B cell (primary cell): ENCODE measurements at places on chromosomes 3 and 15.

- peaks cover 7% of the 10 kb centered on the region for H3K36me3 ChIP-seq
- DNase-seq, result peak; percentile 21
- H3K27ac ChIP-seq, result peak overlapping the region; percentile 61
- H3K4me3 ChIP-seq, result no peak overlapping the region
- H3K4me1 ChIP-seq, result peaks cover 29% of the 10 kb centered on the region
- no peaks in the 10 kb centered on the region for H3K27me3 ChIP-seq
Observed at GRCh38 chr3:53194210-53195065, 33.4 kb downstream of the PRKCD start.

DNA sequence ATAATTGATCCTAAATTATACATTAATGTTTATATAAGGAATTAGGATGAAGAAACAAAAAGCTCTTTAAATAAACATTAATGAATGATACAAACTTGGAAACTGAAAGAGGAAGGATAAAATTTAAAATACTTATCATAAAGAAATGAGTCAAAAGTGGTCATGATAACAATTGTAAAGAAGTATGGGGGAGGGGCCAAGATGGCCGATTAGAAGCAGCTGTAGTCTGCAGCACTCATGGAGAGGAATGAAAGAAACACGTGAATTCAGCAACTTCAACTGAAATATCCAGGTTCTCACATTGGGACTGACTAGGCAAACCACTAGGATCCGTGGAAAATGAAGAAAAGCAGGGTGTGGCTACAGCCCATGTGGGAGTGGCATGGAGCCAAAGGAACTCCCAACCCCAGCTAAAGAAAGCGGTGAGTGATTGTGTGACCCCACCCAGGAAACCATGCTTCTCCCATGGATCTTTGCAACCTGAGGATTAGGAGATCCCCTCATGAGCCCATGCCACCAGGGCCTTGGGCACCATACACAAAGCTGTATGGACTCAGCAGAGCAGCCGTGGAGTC lies 13.1 kb upstream of the CP start:
- H3K4me1 ChIP-seq, result peaks cover 3% of the 10 kb centered on the region
- no peak overlapping the region for H3K27ac ChIP-seq
- no peaks in the 10 kb centered on the region for H3K27me3 ChIP-seq

DNA sequence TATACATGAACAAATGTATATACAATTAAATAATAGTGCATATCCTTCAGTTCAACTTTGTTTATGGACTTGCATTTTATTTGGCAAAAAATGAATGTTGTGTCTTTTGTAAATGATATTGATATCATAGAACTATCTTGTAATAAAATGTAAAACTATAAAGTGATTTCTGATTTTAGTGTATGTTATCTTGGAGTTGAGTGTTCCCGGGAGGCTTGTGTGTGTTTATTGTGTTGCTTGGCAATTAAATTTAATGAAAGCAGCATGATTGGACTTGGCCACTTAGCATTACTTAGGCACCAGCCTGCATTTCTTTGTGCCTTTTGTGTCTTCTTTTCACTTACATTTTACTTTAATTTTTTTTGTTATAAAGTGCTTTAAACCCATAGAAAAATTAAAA lies 10.6 kb downstream of the ARHGEF26 start:
- H3K4me1 ChIP-seq, result no peaks in the 10 kb centered on the region
- no peak overlapping the region for H3K4me3 ChIP-seq
- no peaks in the 10 kb centered on the region for H3K27me3 ChIP-seq
- H3K36me3 ChIP-seq, result no peaks in the 10 kb centered on the region
- no peak overlapping the region for H3K27ac ChIP-seq

- H3K4me3 ChIP-seq, result no peak overlapping the region
- H3K27ac ChIP-seq, result no peak overlapping the region
- no peaks in the 10 kb centered on the region for H3K27me3 ChIP-seq
- no peak for DNase-seq
- no peaks in the 10 kb centered on the region for H3K4me1 ChIP-seq
Observed at GRCh38 chr3:175672119-175672689, 813.1 kb downstream of the NAALADL2 start.

DNA sequence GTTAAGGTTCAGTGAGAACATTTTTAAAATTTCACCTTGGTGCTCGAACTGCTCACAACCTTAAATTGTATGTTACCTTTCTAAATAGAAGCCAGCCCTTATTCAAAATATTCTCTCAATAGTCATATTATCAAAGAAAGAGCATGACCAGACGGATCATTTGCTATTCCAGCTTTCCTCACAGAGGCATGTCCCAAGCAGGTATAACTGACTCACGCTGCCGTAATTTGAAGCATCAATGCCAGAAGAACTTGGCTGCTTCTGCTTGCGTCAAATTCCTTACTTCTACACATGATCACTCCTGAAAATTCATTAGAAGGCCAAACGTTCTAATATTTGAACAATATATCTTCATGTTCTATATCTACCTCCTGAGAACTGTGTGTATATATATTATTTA lies 69.5 kb upstream of the VGLL4 start:
- H3K27ac ChIP-seq, result no peak overlapping the region
- peaks cover 3% of the 10 kb centered on the region for H3K4me1 ChIP-seq
- H3K27me3 ChIP-seq, result no peaks in the 10 kb centered on the region
- no peaks in the 10 kb centered on the region for H3K36me3 ChIP-seq
- no peak for DNase-seq

- no peak for DNase-seq
- no peaks in the 10 kb centered on the region for H3K4me1 ChIP-seq
- H3K36me3 ChIP-seq, result no peaks in the 10 kb centered on the region
- H3K4me3 ChIP-seq, result no peak overlapping the region
- no peak overlapping the region for H3K27ac ChIP-seq
Observed at GRCh38 chr3:30082652-30083051, 523.7 kb upstream of the TGFBR2 start.

GRCh38 chr3:70980646-70981170 lies 602.8 kb downstream of the FOXP1 start:
- H3K27me3 ChIP-seq, result no peaks in the 10 kb centered on the region
- H3K4me1 ChIP-seq, result no peaks in the 10 kb centered on the region
- peaks cover 90% of the 10 kb centered on the region for H3K36me3 ChIP-seq
- no peak overlapping the region for H3K27ac ChIP-seq

DNA sequence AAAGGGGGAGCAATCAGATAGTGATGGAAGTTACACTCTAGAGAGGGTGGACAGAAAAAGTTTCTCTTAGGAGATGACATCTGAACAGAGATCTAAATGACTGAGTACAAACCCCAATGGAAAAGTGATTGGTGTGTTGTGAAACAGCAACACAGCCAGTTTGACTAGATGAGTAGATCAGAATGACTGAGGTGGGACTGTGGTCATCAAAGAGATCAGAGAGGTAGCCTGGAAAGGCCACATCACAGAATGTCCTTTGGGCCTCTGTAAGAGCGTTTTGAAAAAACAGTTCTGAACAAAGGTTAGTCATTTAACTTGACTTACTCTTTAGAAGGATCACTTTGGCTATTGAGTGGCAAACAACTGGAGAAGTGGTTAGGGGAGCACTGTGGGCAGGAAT lies 10.6 kb downstream of the LRRC58 start:
- H3K36me3 ChIP-seq, result peaks cover 20% of the 10 kb centered on the region
- no peak overlapping the region for H3K4me3 ChIP-seq
- H3K27me3 ChIP-seq, result no peaks in the 10 kb centered on the region

GRCh38 chr3:124431331-124431994 lies 298.8 kb upstream of the UMPS start:
- H3K4me3 ChIP-seq, result no peak overlapping the region
- H3K36me3 ChIP-seq, result no peaks in the 10 kb centered on the region
- H3K27me3 ChIP-seq, result no peaks in the 10 kb centered on the region
- H3K4me1 ChIP-seq, result no peaks in the 10 kb centered on the region

DNA sequence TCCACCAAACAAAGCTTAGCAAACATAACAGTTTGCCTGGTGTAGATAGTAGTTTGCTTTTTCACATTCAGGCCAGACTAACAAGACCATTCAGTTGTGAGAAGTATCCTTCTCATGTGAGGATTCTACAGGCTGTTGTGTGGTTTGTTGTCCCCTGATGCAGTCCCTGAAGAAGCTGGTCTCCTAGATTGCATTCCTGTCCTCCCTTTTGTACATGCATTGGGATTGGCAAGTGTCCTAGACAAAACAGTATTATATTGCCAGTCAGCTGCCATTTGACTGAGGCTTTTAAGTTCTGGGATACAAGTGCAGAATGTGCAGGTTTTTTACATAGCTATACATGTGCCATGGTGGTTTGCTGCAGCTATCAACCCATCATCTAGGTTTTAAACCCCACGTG lies 362.0 kb upstream of the IL12A start:
- no peaks in the 10 kb centered on the region for H3K4me1 ChIP-seq
- no peaks in the 10 kb centered on the region for H3K27me3 ChIP-seq
- no peak for DNase-seq
- no peak overlapping the region for H3K27ac ChIP-seq

GRCh38 chr15:73142802-73143762 lies 90.8 kb downstream of the NEO1 start:
- no peak overlapping the region for H3K27ac ChIP-seq
- H3K4me3 ChIP-seq, result no peak overlapping the region
- DNase-seq, result peak; percentile 6
- H3K4me1 ChIP-seq, result peaks cover 4% of the 10 kb centered on the region
- no peaks in the 10 kb centered on the region for H3K27me3 ChIP-seq
- no peaks in the 10 kb centered on the region for H3K36me3 ChIP-seq

DNA sequence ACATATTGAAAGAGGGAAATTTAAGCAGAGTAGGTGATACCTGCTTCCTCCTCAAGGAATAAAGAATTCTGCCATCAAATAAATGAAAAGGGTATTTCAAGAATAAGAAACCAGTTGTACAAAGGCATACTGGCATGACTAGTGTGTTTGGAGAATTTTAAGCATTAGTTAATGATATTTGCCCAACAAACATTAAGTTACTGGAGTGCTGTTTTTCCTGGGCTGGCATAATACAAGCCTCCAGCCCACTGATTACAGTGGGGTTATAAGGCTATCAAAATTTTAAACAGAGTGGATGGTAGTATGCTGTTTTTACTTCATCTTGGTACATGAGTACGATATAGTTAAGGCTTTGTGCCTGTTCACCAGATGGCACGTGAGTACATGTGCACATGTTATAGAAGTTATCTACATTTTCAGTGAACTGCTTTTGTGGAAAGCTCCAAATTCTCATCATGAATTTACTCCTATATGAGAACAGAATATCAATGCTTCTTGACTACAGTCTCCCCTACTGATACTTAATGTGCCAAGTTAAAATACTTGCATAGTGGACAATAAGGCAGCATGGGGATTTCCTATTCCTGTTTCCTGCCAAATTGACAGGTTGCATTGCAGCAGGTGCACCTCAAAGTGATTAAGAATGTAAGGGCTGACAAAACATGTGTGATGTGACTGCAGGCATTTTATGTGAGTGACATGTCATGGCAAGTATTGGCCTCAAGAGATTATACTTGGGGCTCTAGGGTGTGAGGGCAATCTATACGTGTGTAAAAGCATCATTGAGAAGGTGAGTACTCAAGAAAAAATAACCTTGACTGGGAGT lies 14.9 kb downstream of the NAALADL2 start:
- no peaks in the 10 kb centered on the region for H3K27me3 ChIP-seq
- no peaks in the 10 kb centered on the region for H3K36me3 ChIP-seq
- no peak overlapping the region for H3K27ac ChIP-seq

GRCh38 chr15:52078876-52079700 lies 33.5 kb downstream of the BCL2L10 start:
- peak; percentile 81 for DNase-seq
- no peaks in the 10 kb centered on the region for H3K27me3 ChIP-seq
- H3K36me3 ChIP-seq, result no peaks in the 10 kb centered on the region
- peaks cover 14% of the 10 kb centered on the region for H3K4me1 ChIP-seq

- peak; percentile 87 for DNase-seq
- peak overlapping the region; percentile 27 for H3K4me3 ChIP-seq
- peaks cover 89% of the 10 kb centered on the region for H3K4me1 ChIP-seq
- H3K27me3 ChIP-seq, result no peaks in the 10 kb centered on the region
Observed at GRCh38 chr3:42066516-42067181, 24.5 kb upstream of the TRAK1 start.

DNA sequence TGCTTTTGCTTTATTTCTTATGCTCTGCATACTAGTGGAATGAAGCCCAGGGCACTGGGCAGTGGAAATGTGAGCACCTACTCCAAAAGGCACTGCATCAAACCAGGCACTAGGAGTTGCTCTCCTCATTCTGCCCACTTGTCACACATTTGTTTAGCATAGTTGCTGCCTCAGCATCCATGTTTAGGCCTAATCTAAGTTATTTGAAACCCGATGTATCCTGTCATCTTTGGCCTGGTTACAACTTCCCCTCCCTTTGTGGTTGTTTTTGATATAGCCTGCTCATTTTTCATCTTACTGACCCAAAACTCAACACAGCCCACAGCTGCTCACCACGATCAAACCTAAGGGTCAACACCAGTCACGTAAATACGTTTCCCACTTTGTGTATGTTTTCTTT lies 82.2 kb upstream of the SELENOK start:
- DNase-seq, result no peak
- no peaks in the 10 kb centered on the region for H3K36me3 ChIP-seq
- H3K27me3 ChIP-seq, result no peaks in the 10 kb centered on the region
- no peak overlapping the region for H3K27ac ChIP-seq
- no peak overlapping the region for H3K4me3 ChIP-seq

DNA sequence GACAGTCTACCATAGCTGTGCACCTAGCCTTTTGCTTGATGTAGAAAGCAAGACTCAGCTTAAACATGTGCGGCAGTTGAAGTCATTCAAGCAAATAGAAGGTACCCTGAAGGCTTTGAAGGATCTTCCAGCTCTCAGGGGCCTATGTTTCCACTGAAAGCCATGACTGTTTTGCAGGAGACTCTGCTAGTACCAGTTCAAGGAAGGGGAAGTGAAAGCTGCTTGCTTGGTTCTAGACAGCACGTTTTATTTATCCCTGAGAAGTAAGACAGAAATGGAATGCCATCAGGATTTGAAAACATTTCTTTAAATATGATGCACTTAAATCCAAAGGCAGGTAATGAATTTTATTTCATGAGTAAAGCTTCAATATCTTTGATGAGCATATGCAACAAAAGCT lies 311.4 kb downstream of the PDCD6IP start:
- H3K4me1 ChIP-seq, result peaks cover 15% of the 10 kb centered on the region
- no peak overlapping the region for H3K27ac ChIP-seq
- H3K36me3 ChIP-seq, result no peaks in the 10 kb centered on the region
- peak; percentile 14 for DNase-seq
- H3K27me3 ChIP-seq, result no peaks in the 10 kb centered on the region

DNA sequence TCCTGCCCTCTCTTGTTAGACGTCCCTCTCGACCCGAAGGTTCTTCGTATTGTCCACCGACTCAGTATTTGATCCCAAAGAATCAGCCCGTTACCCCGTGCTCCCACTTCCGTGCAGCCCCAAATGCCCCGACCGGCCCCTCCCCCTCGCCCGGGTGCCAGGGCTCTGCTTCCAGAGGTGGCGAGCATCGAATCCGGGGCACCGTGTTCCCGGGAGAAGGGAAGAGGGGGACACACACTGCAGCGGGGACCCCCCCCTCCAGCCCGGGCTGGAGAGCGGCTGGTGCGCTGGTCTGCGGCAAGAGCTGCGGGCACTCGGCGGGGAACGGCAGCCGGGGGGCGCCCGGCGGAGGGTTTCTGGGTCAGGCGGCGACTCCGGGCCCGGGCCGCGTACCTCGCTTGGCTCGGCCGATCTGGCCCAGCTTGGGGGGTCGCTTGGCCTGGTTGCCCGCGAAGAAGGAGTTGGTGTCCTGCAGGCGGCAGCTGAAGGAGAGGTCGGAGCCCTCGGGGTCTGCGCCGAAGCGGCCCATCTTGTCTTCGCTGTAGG lies 556 bp downstream of the CAMK2N2 start:
- no peak for DNase-seq
- peaks cover 27% of the 10 kb centered on the region for H3K4me1 ChIP-seq
- no peak overlapping the region for H3K27ac ChIP-seq
- no peaks in the 10 kb centered on the region for H3K36me3 ChIP-seq
- H3K4me3 ChIP-seq, result peak overlapping the region; percentile 45
- H3K27me3 ChIP-seq, result peaks cover 17% of the 10 kb centered on the region

- H3K27ac ChIP-seq, result no peak overlapping the region
- H3K27me3 ChIP-seq, result no peaks in the 10 kb centered on the region
- no peak overlapping the region for H3K4me3 ChIP-seq
- no peaks in the 10 kb centered on the region for H3K36me3 ChIP-seq
Observed at GRCh38 chr3:185716436-185717108, 108.3 kb downstream of the IGF2BP2 start.
